H4 (cell line): ENCODE measurements at places on chromosomes 7 and 10. TPM values are rescaled to one million over a fixed set of nuclear protein-coding genes. Genes with fewer than 3 reads are reported as not detected.
A peak's percentile ranks its signal among the peaks of the same experiment; 100 is the strongest.

DNA sequence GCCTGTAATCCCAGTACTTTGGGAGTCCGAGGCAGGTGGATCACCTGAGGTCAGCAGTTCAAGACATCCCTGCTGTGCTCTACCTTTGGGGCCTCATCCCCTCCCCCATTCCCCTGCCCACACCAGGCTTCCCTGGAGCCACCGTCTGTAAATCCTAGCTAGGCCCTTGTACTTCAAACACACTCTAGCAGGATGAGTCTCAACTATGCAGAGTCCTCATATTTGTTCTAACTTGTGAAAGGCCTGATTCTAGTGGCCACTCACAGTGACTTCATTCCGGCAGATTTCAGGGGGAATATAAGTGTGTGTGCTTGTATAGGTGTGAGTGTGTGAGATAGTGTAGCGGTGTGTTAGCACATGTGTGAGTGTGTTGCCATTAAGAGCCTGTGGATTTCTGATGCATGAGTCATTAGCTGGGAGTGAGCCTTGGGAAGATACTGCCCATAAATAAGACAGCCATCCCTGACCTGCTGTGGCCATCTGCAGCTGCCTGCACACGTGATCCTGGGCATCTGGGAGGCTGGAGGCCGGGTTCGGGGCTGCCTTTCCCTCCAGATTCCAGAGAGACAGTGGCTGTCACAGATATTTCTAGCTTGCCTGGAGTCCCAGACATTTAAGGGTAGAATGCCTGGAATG is 1.7 kb upstream of the NEURL1 start:
- DNase-seq, result peak; percentile 73

GRCh38 chr7:107133396-107133795 is 35.4 kb upstream of the HBP1 start:
- no peak for DNase-seq

DNA sequence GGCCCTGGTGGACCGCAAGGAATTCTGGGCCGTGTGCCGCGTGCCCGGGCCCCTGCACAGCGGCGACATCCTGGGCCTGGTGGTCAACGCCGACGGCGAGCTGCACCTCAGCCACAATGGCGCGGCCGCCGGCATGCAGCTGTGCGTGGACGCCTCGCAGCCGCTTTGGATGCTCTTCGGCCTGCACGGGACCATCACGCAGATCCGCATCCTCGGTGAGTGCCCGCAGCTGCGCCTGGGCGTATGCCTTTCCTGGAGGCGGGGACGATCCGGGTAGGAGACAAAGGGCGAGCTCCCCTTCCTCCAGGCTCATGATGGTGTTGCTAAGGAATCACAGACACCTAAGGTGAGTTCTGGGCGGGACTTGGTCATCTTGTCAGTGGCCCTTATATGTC is 91.5 kb downstream of the NEURL1 start:
- no peak for DNase-seq

GRCh38 chr10:58868736-58869435 is 307.6 kb upstream of the PHYHIPL start:
- DNase-seq, result no peak

DNA sequence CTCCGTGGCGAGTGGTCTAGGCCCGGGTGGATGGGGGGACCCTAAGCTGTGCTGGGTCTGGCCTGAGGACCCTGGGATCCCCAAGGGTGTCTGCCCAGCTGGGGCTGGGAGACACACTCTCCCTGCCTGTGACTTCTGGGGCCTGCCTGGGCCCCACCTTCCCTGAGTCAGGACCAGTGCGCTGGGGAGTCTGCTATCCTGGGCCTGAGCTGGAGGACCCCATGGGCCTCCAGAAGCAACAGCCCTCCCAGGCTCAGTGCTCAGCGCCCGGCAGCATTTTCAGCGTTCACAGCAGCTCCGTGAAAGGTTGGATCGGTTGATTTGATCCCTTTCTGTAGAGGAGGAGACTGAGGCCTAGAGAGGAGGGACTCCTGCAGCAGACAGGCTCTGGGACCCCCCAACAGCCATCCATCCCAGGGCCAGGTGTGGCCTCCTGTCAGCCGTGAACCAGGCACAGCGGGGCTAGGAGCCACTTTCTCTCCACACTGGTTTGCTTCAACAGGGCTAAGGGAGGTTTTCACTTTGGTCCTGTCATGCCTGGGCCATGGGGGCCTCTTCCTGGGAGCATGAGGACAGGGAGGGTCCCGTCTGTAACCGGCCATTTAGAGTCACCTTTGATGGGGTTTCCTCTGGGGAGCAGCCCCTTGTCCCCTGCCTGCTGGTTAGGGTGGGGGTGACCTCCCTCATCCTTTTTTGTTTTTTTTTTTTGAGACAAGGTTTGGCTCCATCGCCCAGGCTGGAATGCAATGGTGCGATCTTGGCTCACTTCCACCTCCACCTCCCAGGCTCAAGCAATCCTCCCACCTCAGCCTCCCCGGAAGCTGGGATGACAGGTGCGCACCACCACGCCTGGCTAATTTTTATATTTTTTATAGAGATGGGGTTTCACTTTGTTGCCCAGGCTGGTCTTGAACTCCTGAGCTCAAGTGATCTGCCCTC is 12.4 kb downstream of the FOXL3 start:
- no peak for DNase-seq

DNA sequence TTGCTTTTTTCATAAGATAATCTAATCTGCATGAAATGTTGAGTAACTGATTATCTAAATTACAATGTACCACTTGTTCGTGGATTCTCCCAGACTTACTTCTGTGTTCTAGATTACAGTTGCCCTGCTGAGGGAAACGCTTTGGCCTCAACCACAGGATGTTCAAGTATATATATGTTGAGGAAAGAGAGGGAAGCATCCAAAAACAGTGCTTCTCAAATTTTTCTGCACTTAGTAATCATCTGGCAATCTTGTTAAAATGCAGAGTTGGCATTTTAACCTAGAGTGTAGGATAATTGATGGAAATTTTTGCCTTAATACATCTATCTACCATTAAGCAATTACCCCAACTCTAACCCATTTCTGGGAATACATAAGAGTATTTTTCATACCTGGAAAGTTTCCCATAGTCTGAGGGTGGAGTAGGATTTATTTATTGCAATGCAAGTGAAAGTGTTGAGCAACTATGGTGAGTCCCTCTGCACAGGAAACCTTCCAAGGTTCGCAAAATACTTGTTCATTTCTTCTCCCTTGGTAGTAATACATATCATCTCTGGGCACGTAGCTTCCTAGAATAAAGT is 59.6 kb upstream of the C1GALT1 start:
- DNase-seq, result peak; percentile 50

DNA sequence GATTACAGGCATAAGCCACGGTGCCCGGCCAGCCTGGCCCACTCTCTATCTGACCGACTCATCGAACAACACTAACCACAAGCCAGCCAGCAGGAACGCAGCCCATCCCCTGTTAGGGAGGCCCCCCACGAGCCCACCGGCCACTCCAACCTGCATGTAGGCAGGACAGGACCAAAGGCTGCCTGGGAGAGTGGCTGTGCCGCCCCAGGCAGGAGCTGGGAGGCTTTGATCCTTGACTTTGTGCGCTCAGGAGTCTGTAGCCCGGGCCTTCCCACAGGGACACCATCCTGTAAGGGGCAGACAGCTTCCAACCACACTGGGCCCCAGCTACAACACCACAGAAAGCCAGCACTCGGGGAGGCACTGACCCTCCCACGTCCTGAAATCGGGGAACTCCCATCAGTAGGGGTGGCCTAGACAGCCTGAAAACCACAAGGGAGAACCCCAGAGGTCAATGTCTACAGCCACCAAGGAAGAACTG is 29.4 kb downstream of the GRID1 start:
- no peak for DNase-seq

ADAM22 gene
- 9.1 and 15.0 TPM in 2 replicates for total RNA-seq

HOXA9 gene
- total RNA-seq, result 0.17 and 0.18 TPM in 2 replicates

PON1 gene
- not detected in 2 replicates for total RNA-seq
